Activated CD4-positive, alpha-beta T cell treated with anti-CD3 and anti-CD28 coated beads for 24 hours (primary cell): ENCODE measurements at places on chromosomes 1 and 21.

- no peak for DNase-seq
Observed at GRCh38 chr21:36643374-36644250, 55.3 kb upstream of the SIM2 start.

DNA sequence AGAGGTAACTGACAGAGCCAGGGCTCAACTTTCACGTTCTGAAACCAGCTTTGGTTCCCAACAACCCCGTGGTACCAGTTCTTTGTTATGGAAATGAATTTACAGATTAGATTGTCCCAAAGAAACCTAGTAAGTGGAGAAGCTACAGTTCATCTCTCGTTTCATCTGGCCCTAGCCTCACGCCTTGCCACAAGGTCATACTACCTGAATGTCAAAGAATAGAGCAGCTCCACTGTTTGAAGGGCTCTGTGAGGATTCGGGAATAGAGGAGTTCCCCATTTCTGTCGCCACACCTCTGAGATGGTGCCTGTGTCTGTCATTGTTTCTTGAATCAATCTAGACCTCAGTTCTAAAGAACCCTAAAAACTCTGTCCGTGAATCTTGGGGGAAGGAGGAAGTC is 15.0 kb upstream of the CDC42 start:
- DNase-seq: no peak

- no peak for DNase-seq
Observed at GRCh38 chr1:62621907-62622306, 24.6 kb downstream of the ANGPTL3 start.

- peak; percentile 90 for DNase-seq
Observed at GRCh38 chr1:19251305-19252196, at the start of the genes EMC1 and MRTO4. TSS of gene EMC1 (minus strand) at chr1:19251524. CDS start at chr1:19251509, 15 bp downstream. TSS of gene MRTO4 (plus strand) at chr1:19251805. CDS start at chr1:19251836, 31 bp downstream.

- no peak for DNase-seq
Observed at GRCh38 chr1:48688102-48688760, 88.5 kb downstream of the BEND5 start.

GRCh38 chr1:112767646-112768045 is 52.5 kb upstream of the PPM1J start:
- DNase-seq: no peak

- no peak for DNase-seq
Observed at GRCh38 chr1:33473900-33474299, 1.5 kb downstream of the ZSCAN20 start.

- DNase-seq: no peak
Observed at GRCh38 chr1:51624855-51625254, 8.0 kb downstream of the OSBPL9 start.

DNA sequence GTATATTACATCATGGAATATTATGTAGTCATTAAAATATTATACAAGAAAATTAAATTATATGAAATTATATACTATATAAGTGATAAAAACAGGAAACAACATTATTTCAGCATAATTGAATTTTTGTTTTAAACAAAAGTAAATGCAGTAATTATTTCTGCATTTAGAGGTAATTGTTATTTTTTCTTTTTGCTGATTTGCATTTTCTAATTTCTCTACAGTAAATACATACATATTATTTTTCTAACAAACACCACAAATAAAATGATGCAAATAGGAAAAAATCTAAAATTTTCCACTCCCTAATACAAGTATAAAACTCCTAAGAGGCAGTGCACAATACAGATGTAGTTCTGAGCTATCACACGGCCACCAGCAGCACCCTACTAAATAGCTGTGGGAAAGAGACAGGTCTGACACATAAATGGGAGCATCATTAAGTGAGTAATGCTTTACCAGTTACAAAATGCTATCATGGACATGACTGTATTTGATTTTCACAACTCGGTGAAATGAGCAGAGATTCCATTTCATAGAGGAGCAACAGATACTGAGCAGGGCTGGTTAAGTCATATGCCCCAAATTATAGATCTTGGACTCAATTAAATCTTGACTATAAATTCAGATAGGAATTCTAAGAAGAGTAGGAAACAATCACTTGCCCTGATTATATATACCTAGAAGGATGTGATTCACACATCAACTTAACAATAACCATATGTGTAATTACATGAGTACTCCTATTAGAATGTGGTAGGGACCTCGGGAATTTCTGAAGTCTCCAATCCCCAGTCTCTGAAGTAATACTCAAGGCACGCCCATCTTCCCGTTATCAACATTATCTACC is 49.0 kb downstream of the NRIP1 start:
- no peak for DNase-seq

DNA sequence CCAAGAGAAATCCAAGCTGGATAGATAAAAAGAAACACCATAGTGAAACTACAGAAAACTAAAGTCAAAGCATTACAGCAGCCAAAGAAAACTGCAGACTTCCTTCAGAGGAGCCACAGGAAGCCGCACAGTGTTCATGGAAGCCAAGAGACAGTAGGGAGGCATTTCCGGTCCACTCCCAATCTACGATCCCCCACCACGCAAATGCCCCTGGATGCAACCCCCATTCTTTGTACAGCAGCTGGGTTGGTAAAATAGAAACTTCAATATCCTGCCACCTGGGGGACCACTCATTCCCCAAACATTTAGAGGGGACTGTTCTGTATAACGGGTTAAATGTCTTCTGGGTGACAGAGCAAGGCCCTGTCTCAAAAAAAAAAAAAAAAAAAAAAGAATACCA is 43.9 kb upstream of the TSPEAR start:
- DNase-seq: no peak

GRCh38 chr1:221032637-221033280 is 153.5 kb downstream of the HLX start:
- no peak for DNase-seq

- DNase-seq: no peak
Observed at GRCh38 chr1:224707843-224708725, 92.0 kb downstream of the CNIH3 start.

- no peak for DNase-seq
Observed at GRCh38 chr1:67299296-67299695, 8.4 kb upstream of the IL12RB2 start.

GRCh38 chr1:6956488-6957159 is 171.4 kb downstream of the CAMTA1 start:
- no peak for DNase-seq

DNA sequence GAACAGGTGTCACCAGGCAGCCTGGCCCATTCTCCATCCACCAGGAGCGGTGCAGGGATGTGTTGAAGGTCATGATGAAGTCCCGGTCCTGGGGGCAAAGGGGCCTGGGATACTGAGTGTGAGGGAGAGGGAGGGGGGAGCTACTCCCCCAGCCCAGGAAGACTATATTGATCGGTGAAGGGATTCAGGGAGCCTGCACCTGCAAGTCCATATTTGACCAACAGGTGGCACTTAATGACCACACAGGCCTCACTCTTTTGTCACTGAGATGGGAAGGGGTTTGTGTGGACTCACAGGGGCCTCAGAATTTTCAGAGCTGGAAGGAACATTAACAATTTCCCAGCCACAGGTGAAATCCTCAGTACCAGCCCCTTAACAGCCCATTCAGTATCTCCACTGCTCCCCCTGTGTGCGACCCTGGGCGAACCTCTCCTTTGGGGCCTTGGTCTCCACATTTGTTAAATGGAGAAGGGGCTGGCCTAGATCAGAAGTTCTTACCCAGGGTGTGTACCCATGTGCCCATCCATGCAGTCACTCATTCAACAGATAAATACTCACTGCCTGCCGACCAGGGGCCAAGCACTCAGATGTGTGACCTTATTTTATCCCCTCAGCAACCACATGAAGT is 55.6 kb downstream of the NKAIN1 start:
- DNase-seq: no peak

GRCh38 chr1:18010945-18011344 is 96.7 kb upstream of the IGSF21 start:
- no peak for DNase-seq

- no peak for DNase-seq
Observed at GRCh38 chr1:175494011-175494554, 249.3 kb downstream of the TNR start.

DNA sequence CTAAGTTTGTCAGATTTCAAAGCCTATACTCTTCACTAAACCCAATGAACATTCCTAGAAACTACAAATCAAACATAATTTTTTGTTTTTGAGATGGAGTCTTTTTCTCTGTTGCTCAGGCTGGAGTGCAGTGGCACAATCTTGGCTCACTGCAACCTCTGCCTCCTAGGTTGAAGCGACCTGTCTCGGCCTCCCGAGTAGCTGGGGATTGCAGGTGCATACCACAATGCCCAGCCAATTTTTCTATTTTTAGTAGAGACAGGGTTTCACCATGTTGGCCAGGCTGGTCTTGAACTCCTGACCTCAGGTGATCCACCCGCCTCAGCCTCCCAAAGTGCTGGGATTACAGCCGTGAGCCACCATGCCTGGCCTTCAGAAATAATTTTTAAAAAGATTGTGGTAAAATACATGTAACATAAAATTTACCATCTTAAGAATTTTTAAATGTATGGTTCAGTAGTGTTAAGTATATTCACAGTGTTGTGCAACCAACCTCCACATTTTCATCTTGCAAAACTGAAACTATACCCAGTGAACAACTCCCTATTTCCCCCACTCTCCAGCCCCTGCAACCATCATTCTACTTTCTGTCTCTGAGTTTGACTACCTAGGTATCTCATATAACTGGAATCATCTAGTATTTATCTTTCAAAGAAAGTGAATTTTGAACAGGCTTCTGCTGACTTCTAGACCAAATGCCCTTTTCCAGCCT is 2.7 kb upstream of the CFAP141 start:
- no peak for DNase-seq

- DNase-seq: no peak
Observed at GRCh38 chr21:41604583-41605041, 96.7 kb upstream of the TMPRSS2 start.

DNA sequence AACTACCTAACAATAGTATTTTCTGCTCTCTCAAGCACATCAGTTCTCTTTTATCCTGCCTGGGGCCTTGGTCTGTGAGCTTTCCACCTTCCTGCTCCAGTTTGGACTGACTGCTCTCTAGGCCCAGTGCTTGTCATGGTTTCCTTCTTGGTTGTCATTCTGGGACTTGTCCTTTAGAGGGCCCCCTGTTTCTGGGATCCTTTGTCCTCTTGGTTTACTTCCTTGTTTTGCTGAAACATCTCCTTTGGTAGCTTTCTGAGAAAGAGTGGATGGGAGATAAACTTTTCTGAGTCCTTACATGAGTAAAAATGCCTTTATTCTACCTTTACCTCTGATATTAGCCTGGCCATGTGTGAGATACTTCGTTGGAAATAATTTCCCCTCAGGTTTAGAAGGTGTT is 4.7 kb downstream of the SLC1A7 start:
- no peak for DNase-seq

DNA sequence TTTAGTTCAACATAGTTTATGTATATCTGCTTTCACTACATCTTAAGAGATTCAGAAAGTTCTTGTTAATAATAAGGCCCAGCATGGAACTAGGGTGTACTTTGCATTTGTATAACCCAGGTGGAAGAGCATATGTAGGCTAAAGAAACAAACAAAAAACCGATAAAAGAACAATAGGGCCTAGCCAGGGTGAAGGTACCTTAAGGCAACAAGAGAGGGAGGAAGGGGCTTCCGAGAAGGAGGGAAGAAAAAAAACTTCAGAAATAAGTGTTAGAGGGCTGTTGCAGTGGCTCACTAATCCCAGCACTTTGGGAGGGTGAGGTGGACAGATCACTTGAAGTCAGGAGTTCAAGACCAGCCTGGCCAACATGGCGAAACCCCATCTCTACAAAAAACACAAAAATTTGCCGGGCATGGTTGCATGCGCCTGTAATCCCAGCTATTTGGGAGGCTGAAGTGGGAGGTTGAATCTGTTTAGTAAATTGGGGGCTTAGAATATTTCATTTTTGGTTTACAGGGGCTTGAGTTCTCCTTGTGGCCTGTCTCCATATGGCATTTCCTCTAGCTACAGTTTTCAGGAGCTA is 4.7 kb upstream of the SPATA45 start:
- DNase-seq: no peak

- DNase-seq: no peak
Observed at GRCh38 chr1:53400761-53401674, 58.2 kb upstream of the DMRTB1 start.

DNA sequence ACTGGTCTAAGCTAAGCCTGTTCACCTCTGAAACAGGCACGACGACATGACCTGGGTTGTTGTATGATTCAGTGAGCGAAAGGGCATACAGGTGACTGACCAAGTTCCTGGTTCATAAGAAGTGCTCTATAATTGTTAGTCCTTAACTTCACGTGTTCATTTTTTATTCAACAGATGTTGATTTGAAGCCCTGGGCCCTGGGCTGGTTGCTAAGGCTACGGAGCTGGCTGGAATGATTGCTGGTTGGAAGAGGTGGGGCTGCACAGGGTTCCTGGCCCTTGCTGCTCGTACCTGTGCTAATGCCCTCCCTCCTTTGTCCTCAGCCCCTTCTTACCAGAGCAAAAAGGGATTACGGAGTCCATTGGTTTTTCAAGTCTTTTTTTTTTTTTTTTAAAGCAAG is 111.3 kb upstream of the CSF3R start:
- no peak for DNase-seq

- no peak for DNase-seq
Observed at GRCh38 chr1:246338098-246338497, 169.0 kb downstream of the SMYD3 start.

- DNase-seq: no peak
Observed at GRCh38 chr1:111008031-111008430, 44.3 kb upstream of the LRIF1 start.

- DNase-seq: no peak
Observed at GRCh38 chr1:84146411-84147032, 2.5 kb downstream of the PRKACB start.

DNA sequence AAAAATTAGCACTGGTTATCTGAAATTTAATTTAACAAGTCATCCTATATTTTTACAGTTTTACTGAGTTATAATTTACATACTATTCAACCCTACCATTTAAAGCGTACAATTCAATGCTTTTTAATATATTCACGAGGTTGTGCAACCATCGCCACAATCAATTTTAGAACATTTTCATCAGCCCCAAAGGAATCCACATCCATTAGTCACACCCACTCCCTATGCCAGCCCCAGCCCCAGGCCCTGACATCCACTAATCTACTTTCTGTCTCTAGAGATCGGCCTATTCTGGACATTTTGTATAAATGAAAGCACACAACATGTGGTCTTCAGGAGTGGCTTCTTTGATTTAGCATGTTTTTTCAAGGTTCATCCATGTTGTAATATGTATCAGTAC is 134.7 kb downstream of the PSMG1 start:
- no peak for DNase-seq

GRCh38 chr1:66599346-66599745 is 65.4 kb downstream of the SGIP1 start:
- no peak for DNase-seq

GRCh38 chr1:23436520-23437354 is 12.2 kb upstream of the TCEA3 start:
- peak; percentile 17 for DNase-seq

GRCh38 chr1:63780565-63780964 is 6.7 kb downstream of the ROR1 start:
- no peak for DNase-seq

- no peak for DNase-seq
Observed at GRCh38 chr1:11301601-11302000, 28.6 kb downstream of the UBIAD1 start.

- no peak for DNase-seq
Observed at GRCh38 chr1:157715736-157716135, 15.2 kb upstream of the FCRL3 start.

GRCh38 chr1:2981388-2981787 is 39.9 kb upstream of the ACTRT2 start:
- no peak for DNase-seq

- no peak for DNase-seq
Observed at GRCh38 chr1:9984253-9984652, 12.8 kb upstream of the RBP7 start.
